ENCODE measurements at places on chromosomes 3 and 15. TPM values are rescaled to one million over a fixed set of nuclear protein-coding genes. Genes with fewer than 3 reads are reported as not detected.

Gene CEP70
- 6.0 TPM for polyA plus RNA-seq

Gene GRM2
- polyA plus RNA-seq: not detected

Gene SUSD5
- 0.09 TPM for polyA plus RNA-seq

Gene USP50
- 0.49 TPM for polyA plus RNA-seq

Gene NFKBIZ
- polyA plus RNA-seq: 15.7 TPM

Gene DGKG
- polyA plus RNA-seq: not detected

GRCh38 chr15:41633609-41634008 is 26.6 kb upstream of the MGA start:
- no peak for DNase-seq
- H3K36me3 ChIP-seq: no peaks in the 10 kb centered on the region
- no peaks in the 10 kb centered on the region for H3K27me3 ChIP-seq
- no peak overlapping the region for H3K27ac ChIP-seq

DNA sequence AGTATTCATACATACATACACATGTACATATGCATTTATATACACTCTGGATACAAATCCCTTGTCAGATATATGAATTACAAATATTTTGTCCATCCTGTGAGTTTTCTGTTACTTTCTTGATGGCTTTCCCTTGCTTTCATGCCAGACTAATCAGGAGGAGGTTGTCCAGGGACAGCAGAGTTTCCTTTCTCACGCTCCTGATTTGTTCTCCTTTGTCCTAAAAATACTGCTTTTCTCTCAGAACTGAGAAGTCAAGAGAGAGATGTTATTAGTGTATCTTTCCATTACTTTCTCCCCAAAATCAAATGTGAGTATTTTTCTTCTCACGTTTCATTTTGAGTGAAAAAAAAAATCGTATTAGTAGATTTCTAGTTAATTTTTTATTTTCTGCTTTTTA is 12.1 kb upstream of the TCAIM start:
- no peaks in the 10 kb centered on the region for H3K4me1 ChIP-seq
- no peak overlapping the region for H3K4me3 ChIP-seq
- no peak for DNase-seq
- H3K27ac ChIP-seq: no peak overlapping the region

GRCh38 chr3:188706176-188706575 is 465.6 kb upstream of the TPRG1 start:
- peaks cover 24% of the 10 kb centered on the region for H3K4me1 ChIP-seq
- peak overlapping the region; percentile 39 for H3K27ac ChIP-seq
- DNase-seq: peak; percentile 44
- no peaks in the 10 kb centered on the region for H3K36me3 ChIP-seq

GRCh38 chr15:39498629-39499028 is 82.2 kb upstream of the THBS1 start:
- peaks cover 37% of the 10 kb centered on the region for H3K4me1 ChIP-seq
- H3K4me3 ChIP-seq: no peak overlapping the region
- H3K36me3 ChIP-seq: no peaks in the 10 kb centered on the region

- H3K4me3 ChIP-seq: no peak overlapping the region
- H3K36me3 ChIP-seq: no peaks in the 10 kb centered on the region
- no peaks in the 10 kb centered on the region for H3K4me1 ChIP-seq
- H3K27ac ChIP-seq: no peak overlapping the region
Measured at GRCh38 chr15:85168642-85169173, 187.1 kb downstream of the PDE8A start.

DNA sequence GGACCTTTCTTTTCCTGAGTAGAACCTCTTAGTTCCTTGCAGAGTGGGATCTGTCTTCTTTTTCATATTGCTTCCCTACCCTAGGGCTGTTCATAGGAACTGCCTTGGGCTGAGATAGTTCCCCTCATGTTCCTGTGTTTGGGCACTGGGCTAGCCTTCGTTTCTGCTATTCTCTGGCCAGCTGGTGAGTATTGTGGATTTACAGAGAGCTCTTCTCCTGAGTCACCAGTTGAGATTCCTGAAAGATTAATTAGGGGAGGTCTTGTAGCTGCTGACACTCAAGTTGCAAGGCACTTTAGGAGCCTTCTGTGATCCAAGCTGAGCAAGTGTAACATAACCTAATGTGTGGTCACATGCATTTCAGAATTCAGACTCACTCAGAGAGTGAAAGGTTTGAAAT is 30.7 kb downstream of the CHD2 start:
- no peak overlapping the region for H3K4me3 ChIP-seq
- peaks cover 43% of the 10 kb centered on the region for H3K4me1 ChIP-seq
- peak; percentile 91 for DNase-seq
- H3K27me3 ChIP-seq: no peaks in the 10 kb centered on the region
- peaks cover 81% of the 10 kb centered on the region for H3K36me3 ChIP-seq
- peak overlapping the region; percentile 68 for H3K27ac ChIP-seq

GRCh38 chr3:190205739-190206138 is 85.0 kb upstream of the P3H2 start:
- no peaks in the 10 kb centered on the region for H3K36me3 ChIP-seq
- no peak overlapping the region for H3K4me3 ChIP-seq
- peaks cover 11% of the 10 kb centered on the region for H3K4me1 ChIP-seq
- H3K27ac ChIP-seq: no peak overlapping the region
- no peaks in the 10 kb centered on the region for H3K27me3 ChIP-seq
- peak; percentile 91 for DNase-seq

GRCh38 chr3:180808823-180809575 is 103.5 kb upstream of the FXR1 start:
- H3K4me1 ChIP-seq: peaks cover 3% of the 10 kb centered on the region
- H3K4me3 ChIP-seq: no peak overlapping the region
- no peak for DNase-seq
- no peaks in the 10 kb centered on the region for H3K36me3 ChIP-seq
- no peak overlapping the region for H3K27ac ChIP-seq

DNA sequence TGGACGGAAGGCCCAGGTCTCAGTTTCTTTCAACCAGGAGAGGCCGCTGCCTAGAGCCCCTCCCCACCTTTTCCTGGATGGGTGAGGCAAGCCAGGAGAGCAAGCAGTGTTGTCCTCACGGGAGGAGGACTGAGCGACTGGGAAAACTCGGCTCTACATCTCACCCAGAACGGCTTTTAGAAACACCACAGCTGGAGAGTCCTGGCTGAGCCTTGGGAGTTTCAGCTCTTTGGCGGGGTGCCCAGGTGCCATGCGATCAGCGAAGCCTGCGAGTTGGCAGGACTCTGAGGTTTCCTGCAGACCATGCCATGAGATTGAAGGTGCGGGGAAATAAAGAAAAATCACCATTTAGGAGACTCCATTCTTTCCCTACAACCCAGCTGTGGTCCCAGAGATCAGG is 26.0 kb downstream of the PPCDC start:
- no peaks in the 10 kb centered on the region for H3K27me3 ChIP-seq
- no peak overlapping the region for H3K4me3 ChIP-seq
- no peaks in the 10 kb centered on the region for H3K36me3 ChIP-seq
- peaks cover 10% of the 10 kb centered on the region for H3K4me1 ChIP-seq
- no peak overlapping the region for H3K27ac ChIP-seq

DNA sequence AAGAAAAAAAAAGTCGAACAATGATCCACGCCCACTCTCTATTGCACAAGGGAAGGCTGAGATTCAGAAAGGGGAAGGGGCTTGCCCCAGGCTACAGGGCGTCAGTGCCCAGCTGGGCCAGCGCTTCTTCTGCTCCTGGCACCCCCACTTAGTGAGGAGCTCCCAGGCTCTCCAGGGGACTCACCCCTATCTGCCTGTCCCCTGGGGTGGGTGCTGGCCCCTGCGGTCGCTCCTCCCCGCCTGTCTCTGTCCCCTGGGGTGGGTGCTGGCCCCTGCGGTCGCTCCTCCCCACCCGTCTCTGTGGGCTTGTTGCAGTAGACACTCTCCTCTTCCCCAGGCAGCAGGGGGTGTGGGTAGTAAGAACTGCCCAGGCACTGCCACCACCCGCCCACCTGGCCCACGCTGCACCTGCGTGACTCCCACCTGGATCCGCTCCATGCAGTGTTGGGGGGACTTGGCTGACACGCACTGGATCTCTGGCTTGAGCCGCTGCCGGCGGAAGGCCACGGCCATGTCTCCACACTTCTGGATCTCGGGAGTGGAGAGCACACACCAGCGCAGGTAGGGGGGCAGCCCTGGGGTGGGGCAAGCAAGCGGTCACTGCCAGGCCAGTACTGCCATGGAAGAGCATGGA is 14.6 kb downstream of the MELTF start:
- H3K4me3 ChIP-seq: no peak overlapping the region
- no peaks in the 10 kb centered on the region for H3K4me1 ChIP-seq

Measured in GM23248 (cell line).